Stimulated activated memory B cell treated with anti-CD40 and anti-IgM and Interleukin-4, amounts not matched to agents 10 μg/mL and 1 μg/mL and 100 μg/mL, for 72 hours (primary cell): ENCODE measurements at places on chromosomes 1 and 21.

DNA sequence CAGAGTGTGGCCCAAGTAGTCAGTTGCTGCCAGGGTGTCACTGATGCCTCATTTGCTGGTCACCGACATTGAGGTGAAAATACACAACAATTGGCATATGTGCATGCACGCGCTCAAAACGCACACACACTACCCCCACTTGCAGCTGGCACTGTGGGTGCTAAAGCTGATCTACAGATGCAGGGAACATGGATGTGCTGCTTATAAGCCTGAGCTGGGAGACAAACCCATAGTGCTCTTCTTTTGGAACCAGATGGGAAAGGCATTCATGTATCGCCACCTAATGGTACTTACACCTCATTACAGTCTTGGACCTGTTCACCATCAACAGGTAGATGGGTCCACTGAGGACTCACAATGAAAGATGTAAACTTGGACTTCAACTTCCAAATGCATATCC, 70.3 kb upstream of the CAMK1G start:
- no peak overlapping the region for H3K27ac ChIP-seq
- no peaks in the 10 kb centered on the region for H3K4me1 ChIP-seq
- no peak overlapping the region for H3K4me3 ChIP-seq
- peaks cover 17% of the 10 kb centered on the region for H3K27me3 ChIP-seq
- ATAC-seq = no peak

DNA sequence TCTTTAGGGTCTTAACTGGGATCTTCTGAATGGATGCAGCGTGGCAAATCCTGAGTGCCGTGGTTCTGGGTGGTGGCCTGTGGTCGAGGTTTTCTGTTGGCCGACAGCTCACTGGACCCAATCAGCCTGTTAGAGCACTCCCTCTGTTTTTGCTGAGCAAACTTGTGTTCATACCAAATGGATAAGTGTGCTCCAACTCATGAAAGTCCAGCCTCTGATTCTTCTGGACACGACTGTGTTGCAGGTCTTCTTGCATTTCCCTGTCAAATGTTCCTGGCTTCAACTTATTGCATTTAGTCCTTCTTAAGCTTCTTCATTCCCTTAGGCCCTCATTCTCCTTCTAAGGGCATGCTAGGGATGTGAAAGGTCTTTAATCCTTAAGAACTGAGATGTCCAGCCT, 63.7 kb downstream of the AJAP1 start:
- H3K4me3 ChIP-seq = no peak overlapping the region
- peaks cover 19% of the 10 kb centered on the region for H3K27me3 ChIP-seq
- no peaks in the 10 kb centered on the region for H3K4me1 ChIP-seq
- ATAC-seq = no peak
- no peaks in the 10 kb centered on the region for H3K36me3 ChIP-seq

DNA sequence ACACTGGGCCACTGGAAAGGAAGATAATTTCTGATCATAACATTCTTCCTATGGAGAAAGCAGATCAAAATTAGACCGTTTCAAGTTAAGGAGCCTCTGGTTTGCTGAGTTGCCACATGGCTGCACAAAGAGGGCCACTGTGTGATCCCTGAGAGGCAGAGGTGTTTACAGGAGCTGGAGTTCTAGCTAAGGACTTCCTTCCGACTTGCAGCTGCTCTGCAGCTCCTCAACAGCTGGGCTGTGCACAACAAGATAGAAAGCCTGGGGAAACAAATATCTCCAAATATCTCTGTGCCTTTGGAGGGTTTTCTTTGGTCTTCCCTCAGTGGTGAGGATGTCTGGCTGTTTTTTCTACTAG, 26.8 kb downstream of the GADD45A start:
- H3K4me1 ChIP-seq = peaks cover 7% of the 10 kb centered on the region
- ATAC-seq = no peak
- no peaks in the 10 kb centered on the region for H3K36me3 ChIP-seq
- H3K27ac ChIP-seq = no peak overlapping the region
- H3K27me3 ChIP-seq = peaks cover 13% of the 10 kb centered on the region
- no peak overlapping the region for H3K4me3 ChIP-seq

DNA sequence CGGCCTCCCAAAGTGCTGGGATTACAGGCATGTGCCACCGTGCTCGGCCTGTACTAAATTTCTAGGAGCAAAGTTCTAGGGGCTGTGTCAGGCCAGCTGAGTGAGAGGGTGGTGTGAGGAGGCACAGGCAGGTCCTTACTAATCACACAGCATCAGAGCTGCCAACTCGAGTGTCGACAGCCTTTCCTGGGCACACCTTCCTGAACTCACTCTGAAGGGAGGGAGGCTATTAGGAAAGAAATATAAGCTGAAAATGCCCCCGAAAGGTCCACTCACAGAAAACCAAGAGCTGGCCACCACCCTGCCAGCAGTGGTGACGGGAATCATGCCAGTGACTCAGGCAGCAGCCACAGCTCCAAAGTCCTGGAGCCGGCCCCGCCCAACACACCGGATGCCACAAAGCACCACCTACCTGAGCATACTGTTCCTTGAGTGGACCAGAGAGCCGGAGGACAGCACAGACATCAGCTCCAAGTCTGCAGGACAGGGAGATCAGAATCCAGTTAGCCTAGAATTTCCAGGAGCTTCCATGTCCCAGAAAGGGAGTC, 4.5 kb downstream of the PMVK start:
- no peak for ATAC-seq
- H3K4me1 ChIP-seq = peaks cover 15% of the 10 kb centered on the region
- H3K36me3 ChIP-seq = peaks cover 28% of the 10 kb centered on the region
- H3K27me3 ChIP-seq = no peaks in the 10 kb centered on the region
- H3K27ac ChIP-seq = no peak overlapping the region
- no peak overlapping the region for H3K4me3 ChIP-seq

GRCh38 chr21:20527731-20528460, 470.3 kb upstream of the NCAM2 start:
- H3K4me1 ChIP-seq = no peaks in the 10 kb centered on the region
- H3K27me3 ChIP-seq = no peaks in the 10 kb centered on the region

GRCh38 chr1:232212253-232212652, 417.7 kb downstream of the SIPA1L2 start:
- no peaks in the 10 kb centered on the region for H3K36me3 ChIP-seq
- H3K4me1 ChIP-seq = no peaks in the 10 kb centered on the region
- H3K27me3 ChIP-seq = peaks cover 12% of the 10 kb centered on the region
- H3K27ac ChIP-seq = no peak overlapping the region
- H3K4me3 ChIP-seq = no peak overlapping the region

- H3K4me3 ChIP-seq = no peak overlapping the region
- ATAC-seq = no peak
- no peaks in the 10 kb centered on the region for H3K36me3 ChIP-seq
- H3K27ac ChIP-seq = no peak overlapping the region
- no peaks in the 10 kb centered on the region for H3K4me1 ChIP-seq
Measured at GRCh38 chr1:240991230-240991629, 365.8 kb downstream of the RGS7 start.

- H3K27me3 ChIP-seq = no peaks in the 10 kb centered on the region
- H3K27ac ChIP-seq = no peak overlapping the region
- H3K4me1 ChIP-seq = peaks cover 20% of the 10 kb centered on the region
- no peak overlapping the region for H3K4me3 ChIP-seq
- peaks cover 81% of the 10 kb centered on the region for H3K36me3 ChIP-seq
Measured at GRCh38 chr1:226889616-226890330, 19.4 kb downstream of the PSEN2 start.

- no peak overlapping the region for H3K4me3 ChIP-seq
- H3K27ac ChIP-seq = peak overlapping the region; percentile 35
- H3K36me3 ChIP-seq = no peaks in the 10 kb centered on the region
- peaks cover 15% of the 10 kb centered on the region for H3K27me3 ChIP-seq
Measured at GRCh38 chr1:3316340-3316943, 138.0 kb upstream of the ARHGEF16 start.

DNA sequence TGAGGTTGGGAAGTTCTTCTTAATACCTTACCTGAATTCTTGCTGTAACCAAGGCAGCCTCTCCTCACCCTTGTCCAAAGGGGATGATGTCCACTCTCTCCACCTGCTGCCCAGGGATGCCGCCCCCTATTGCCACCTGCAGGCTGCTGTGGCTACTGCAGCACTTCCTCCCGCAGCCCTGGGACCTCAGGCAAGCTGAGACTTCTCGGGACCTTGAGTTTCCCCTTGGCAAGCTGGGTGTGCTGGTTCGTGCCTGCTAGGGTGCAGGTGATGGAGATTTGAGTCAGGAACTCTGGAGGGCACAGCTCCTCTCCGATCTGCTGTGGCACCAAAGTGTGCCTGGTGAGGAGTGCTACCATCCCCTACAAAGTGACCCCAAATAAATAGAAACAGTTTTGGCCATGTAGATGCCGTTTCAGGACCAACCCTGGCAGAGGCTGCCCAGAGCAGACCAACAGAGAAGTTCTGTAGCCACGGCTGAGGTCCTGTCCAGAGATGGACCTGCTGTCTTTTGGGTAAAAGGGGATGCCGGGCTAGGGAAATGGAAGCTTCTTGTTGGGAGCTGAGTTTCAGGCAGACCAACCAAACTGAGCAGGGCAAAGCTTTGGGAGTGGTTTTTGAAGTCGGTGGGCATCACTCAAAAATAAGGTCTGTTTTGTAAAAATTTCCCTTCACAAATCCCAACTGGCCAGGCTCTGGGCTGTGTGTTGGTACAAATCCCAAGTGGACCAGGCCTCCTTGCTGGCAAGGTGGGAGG, 31.7 kb downstream of the RUNX3 start:
- H3K27ac ChIP-seq = peak overlapping the region; percentile 75

- H3K27me3 ChIP-seq = peaks cover 7% of the 10 kb centered on the region
- H3K36me3 ChIP-seq = no peaks in the 10 kb centered on the region
- no peak overlapping the region for H3K4me3 ChIP-seq
- peaks cover 7% of the 10 kb centered on the region for H3K4me1 ChIP-seq
- ATAC-seq = no peak
- no peak overlapping the region for H3K27ac ChIP-seq
Measured at GRCh38 chr21:45847870-45848269, 133.7 kb upstream of the COL6A1 start.

DNA sequence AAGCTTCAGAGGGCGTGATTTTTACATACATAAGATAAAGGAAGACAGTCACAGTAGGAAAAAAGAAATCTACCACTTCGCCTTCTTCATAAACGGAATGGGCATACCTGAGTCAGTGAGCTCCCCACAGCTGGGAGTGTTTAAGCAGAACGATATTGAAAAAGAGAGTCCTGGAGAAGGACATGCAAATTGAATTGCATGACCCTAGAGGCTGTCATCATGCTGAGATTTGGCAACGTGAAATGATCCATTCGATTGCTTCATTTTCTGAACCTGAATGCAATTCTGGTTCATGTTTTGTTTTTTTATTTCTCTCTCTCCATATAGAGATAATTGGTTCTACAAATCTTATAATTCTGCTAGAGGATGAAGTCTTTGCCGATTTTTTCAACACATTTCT, 3.7 kb downstream of the RGSL1 start:
- H3K4me1 ChIP-seq = no peaks in the 10 kb centered on the region
- H3K27me3 ChIP-seq = peaks cover 23% of the 10 kb centered on the region
- H3K36me3 ChIP-seq = no peaks in the 10 kb centered on the region
- H3K4me3 ChIP-seq = no peak overlapping the region
- ATAC-seq = no peak

- no peak overlapping the region for H3K4me3 ChIP-seq
- H3K36me3 ChIP-seq = peaks cover 21% of the 10 kb centered on the region
- no peaks in the 10 kb centered on the region for H3K27me3 ChIP-seq
- H3K4me1 ChIP-seq = peaks cover 55% of the 10 kb centered on the region
Measured at GRCh38 chr1:66383168-66383567, 150.8 kb upstream of the SGIP1 start.

- no peak overlapping the region for H3K4me3 ChIP-seq
- H3K36me3 ChIP-seq = no peaks in the 10 kb centered on the region
- ATAC-seq = no peak
- H3K27ac ChIP-seq = no peak overlapping the region
- peaks cover 6% of the 10 kb centered on the region for H3K4me1 ChIP-seq
Measured at GRCh38 chr1:111818081-111818480, 62.4 kb downstream of the DDX20 start.

- H3K27ac ChIP-seq = no peak overlapping the region
- ATAC-seq = no peak
- H3K36me3 ChIP-seq = no peaks in the 10 kb centered on the region
- no peaks in the 10 kb centered on the region for H3K27me3 ChIP-seq
- H3K4me1 ChIP-seq = peaks cover 34% of the 10 kb centered on the region
Measured at GRCh38 chr1:86933562-86934377, 19.3 kb downstream of the HS2ST1 start.

GRCh38 chr1:187409341-187409740, 580.6 kb downstream of the PLA2G4A start:
- no peaks in the 10 kb centered on the region for H3K36me3 ChIP-seq
- ATAC-seq = no peak
- no peaks in the 10 kb centered on the region for H3K27me3 ChIP-seq
- no peaks in the 10 kb centered on the region for H3K4me1 ChIP-seq
- H3K4me3 ChIP-seq = no peak overlapping the region
- no peak overlapping the region for H3K27ac ChIP-seq

- H3K4me3 ChIP-seq = no peak overlapping the region
- H3K27ac ChIP-seq = no peak overlapping the region
- ATAC-seq = no peak
- peaks cover 34% of the 10 kb centered on the region for H3K36me3 ChIP-seq
- peaks cover 20% of the 10 kb centered on the region for H3K27me3 ChIP-seq
Measured at GRCh38 chr1:29120367-29120766, 3.3 kb downstream of the TMEM200B start.

- no peaks in the 10 kb centered on the region for H3K4me1 ChIP-seq
- H3K27me3 ChIP-seq = peaks cover 65% of the 10 kb centered on the region
- no peak overlapping the region for H3K27ac ChIP-seq
- H3K36me3 ChIP-seq = no peaks in the 10 kb centered on the region
- no peak overlapping the region for H3K4me3 ChIP-seq
- no peak for ATAC-seq
Measured at GRCh38 chr1:3077081-3077480, 8.1 kb downstream of the PRDM16 start.

- H3K4me3 ChIP-seq = no peak overlapping the region
- H3K4me1 ChIP-seq = peaks cover 7% of the 10 kb centered on the region
- no peak for ATAC-seq
- no peaks in the 10 kb centered on the region for H3K36me3 ChIP-seq
Measured at GRCh38 chr1:209621286-209621685, 30.9 kb downstream of the LAMB3 start.

GRCh38 chr1:56954664-56955063, 11.2 kb downstream of the C8B start:
- no peak overlapping the region for H3K4me3 ChIP-seq
- no peak overlapping the region for H3K27ac ChIP-seq
- H3K36me3 ChIP-seq = no peaks in the 10 kb centered on the region
- ATAC-seq = no peak

- peaks cover 48% of the 10 kb centered on the region for H3K36me3 ChIP-seq
- H3K27me3 ChIP-seq = no peaks in the 10 kb centered on the region
- peak overlapping the region; percentile 73 for H3K27ac ChIP-seq
- H3K4me3 ChIP-seq = peak overlapping the region; percentile 66
- peak; percentile 57 for ATAC-seq
- H3K4me1 ChIP-seq = peaks cover 35% of the 10 kb centered on the region
Measured at GRCh38 chr1:173201969-173202368, 5.2 kb downstream of the TNFSF4 start.
